Activated CD4-positive, alpha-beta T cell treated with anti-CD3 and anti-CD28 coated beads for 4 hours (primary cell): ENCODE measurements at places on chromosomes 5 and 9.

- no peak for DNase-seq
Measured at GRCh38 chr5:57346328-57346727, 136.3 kb downstream of the ACTBL2 start.

GRCh38 chr9:95201206-95201605 lies 116.3 kb downstream of the FANCC start:
- DNase-seq, result no peak

- DNase-seq, result no peak
Measured at GRCh38 chr9:72674961-72675360, 153.6 kb downstream of the TMC1 start.

DNA sequence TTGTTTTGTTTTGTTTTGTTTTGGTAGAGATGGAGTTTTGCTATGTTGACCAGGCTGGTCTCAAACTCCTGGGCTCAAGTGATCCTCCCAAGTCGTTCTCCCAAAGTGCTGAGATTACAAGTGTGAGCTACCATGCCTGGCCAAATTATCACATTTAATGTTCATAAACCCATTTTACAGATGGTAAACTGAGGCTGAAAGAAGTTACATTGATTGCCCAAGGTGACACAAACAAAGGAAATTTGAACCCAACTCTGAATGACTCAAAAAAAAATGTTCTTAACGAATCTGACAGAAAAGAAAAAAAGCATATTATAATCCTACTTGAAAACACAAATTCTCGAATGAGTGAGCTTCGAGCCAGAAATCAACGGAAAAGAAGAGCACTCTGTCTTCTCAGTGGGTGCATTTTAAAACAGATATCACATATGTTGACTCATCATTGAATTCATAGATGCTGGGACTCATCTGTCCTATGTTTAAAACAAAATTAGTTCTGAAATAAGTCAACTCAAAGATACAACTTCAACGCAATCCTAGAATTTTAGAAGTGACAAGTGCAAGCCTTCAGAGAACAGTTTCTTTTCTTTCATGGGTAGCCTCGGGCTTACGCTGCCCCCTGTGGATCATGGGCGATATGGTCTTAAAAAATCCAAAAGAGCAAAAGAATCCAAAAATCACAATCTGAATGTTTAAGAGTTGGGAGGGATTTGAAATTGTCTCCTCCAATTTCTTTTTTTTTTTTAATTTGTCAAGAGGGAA lies 28.4 kb downstream of the TIMD4 start:
- DNase-seq, result peak; percentile 43

- DNase-seq, result no peak
Measured at GRCh38 chr5:121698690-121699089, 153.0 kb upstream of the FTMT start.

DNA sequence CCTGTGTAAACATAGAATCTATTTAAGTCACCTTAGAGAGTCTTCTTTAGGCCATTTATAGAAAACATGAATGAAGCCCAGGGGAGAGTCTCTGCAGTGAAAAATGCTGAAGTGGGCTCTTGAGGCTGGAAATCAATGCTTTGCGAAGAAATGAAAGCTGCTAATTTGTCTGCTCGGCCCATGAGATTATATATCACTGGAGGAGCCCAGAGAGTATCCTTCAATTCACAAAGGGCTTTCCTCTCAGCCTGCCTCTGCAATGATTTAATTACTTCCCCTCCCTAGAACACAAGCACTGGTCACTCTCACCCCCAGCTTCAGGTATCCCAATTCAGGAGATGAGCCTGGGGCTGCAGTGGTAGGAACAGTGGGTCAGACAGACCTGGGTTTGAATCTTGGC lies 8.2 kb upstream of the DRD1 start:
- DNase-seq, result no peak

DNA sequence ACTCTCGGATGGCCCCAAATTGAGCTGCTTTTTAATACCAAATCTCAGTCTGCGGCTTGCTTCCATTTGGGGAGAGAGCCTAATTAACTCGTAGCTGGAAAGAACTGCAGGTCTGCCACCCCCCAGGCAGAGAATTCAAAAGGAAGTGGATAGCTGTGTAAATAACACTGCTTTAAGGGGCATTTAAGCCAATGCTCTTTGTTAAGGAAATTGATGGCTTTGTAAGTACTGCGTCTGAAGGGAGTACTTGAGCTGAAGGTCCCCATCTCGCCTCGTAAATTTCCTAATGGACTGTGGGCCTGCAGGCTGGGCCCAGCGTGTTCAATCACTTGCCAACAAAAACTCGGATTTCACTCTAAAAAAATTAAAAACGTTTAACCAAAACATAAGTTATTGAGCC lies 132.7 kb downstream of the PAPPA start:
- no peak for DNase-seq

DNA sequence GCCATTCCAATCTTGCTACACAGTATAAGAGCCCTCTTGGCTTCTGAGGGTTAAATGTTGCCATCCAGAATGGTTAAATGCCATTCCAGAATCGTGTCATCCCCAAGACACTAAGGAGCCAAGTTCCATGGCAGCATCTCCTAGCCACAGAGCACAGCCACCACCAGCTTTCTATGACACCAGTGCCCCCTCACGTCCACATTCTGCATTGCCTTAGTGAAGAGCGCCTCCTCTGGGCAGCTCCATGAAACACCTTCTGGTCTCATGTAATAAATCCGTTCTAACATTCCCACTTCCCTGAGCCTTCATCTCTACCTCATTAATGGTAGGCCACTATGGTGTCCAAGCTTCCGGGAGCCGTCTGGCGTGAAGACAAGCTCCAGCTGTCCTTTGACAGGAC lies 12.4 kb downstream of the CBY3 start:
- peak; percentile 15 for DNase-seq

DNA sequence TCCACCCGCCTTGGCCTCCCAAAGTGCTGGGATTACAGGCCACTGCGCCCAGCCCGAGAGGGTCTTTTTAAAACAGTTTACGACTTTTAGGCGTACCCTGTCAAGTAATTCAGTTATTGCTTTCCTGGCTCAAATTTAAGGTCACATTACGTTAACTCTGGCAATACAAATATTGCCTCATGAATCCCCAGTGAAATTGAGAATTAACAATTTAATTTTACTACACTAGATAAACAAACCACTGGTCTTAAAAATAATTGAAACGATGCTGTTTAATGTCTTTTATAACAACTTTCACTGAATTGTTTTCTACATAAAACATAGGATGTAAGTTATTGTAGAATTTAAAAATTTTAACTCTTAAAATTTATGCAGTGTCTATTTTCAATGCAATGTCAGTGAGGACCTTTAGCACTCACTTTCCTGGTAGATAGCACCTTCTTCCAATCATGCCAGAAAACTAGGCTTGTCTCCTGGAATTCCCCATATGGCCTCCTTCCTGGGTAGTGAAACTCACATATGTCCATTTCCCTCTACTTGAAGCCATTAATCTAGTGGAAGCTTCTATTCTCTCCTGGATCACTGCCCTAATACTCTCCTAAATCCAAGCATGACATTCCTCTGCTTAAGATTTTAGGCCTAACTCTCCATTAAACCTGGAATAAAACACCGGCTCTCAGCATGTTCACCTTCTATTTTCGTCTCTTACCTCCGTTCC lies 13.5 kb downstream of the BASP1 start:
- DNase-seq, result no peak

DNA sequence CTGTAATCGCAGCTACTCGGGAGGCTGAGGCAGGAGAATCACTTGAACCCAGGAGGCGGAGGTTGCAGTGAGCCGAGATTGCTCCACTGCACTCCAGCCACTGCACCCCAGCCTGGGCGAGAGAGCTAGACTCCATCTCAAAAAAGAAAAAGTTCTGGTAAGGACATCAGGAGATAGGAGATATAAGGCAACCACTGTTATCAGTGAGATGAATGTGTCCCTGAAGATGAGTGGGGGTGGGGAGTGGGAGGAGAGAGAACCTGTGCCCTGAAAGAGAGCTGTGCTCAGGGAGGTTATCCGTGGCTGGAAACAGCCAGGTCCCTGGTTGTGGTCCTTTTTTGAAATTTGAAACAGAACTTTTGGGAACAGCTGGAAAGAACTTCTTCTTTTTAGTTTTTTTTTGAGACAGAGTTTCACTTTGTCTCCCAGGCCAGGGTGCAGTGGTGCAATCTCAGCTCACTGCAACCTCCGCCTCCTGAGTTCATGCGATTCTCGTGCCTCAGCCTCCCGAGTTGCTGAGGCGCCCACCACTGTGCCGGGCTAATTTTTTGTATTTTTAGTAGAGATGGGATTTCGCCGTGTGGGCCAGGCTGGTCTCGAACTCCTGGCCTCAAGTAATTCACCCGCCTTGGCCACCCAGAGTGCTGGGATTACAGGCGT lies 2.6 kb downstream of the PTPA start:
- DNase-seq, result no peak

- DNase-seq, result no peak
Measured at GRCh38 chr5:71533615-71534014, 53.5 kb upstream of the MCCC2 start.

GRCh38 chr5:31832966-31833365 lies 194.0 kb downstream of the PDZD2 start:
- no peak for DNase-seq

GRCh38 chr9:104993291-104993963 lies 65.5 kb upstream of the ABCA1 start:
- DNase-seq, result no peak

DNA sequence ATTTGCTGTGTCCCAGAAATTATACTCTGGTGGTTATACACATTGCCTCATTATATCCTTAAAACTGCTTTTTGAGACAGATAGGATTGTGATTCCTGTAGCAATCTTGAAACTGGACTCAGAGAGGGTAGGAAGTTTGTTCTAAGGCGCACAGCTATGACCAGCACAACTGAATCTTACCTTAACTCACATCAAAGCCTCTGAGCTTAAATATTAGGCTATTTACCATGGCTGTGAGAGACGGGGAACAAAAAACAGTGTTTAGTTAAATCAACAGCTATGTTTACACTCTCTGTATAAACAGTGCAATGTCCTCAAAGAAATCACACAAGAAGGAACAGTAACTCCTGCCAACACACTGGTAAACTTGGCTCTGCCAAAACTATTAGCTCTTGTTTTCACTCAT lies 50.9 kb upstream of the TUT7 start:
- DNase-seq, result no peak

GRCh38 chr9:104075801-104076753 lies 18.0 kb upstream of the SMC2 start:
- DNase-seq, result no peak

- DNase-seq, result no peak
Measured at GRCh38 chr5:104353371-104353770, 790.8 kb upstream of the NUDT12 start.

GRCh38 chr5:60463179-60463868 lies 236.6 kb downstream of the DEPDC1B start:
- no peak for DNase-seq

DNA sequence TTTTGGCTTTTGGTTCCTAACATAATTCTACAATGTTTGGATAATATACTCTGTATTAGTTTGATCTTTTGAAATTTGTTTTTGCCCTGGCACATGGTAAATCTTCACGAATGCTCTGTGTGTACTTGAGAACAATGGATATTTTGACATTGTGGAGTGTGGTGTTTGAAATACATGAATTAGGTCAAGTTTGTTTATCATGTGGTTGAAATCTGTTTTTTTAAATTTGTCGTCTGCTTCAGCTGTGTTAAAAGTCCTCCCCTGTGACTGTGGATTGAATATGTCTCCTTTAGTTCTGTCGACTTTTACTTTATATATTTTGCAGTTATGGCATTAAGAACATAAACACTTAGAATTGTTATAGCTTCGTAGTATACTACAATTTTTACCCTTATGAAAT lies 60.3 kb downstream of the DUSP1 start:
- DNase-seq, result no peak

GRCh38 chr5:117779171-117779570 lies 1204.5 kb upstream of the SEMA6A start:
- no peak for DNase-seq

GRCh38 chr9:108751369-108751768 lies 104.4 kb downstream of the ACTL7B start:
- no peak for DNase-seq

DNA sequence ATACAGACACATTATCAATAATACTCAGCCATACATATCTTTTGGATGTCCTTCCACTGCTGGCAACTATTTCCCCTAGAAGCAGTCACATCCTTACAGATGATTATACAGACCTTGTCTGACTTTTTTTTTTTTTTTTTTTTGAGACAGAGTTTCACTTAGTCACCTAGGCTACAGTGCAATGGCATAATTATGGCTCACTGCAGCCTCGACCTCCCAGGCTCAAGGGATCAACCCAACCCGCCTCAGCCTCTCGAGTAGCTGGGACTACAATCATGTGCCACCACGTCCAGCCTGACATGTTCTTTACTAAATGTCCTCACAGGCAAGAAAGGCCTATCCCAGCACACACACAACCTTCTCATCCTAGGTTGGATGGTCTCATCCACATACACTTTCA lies 24.0 kb downstream of the NR6A1 start:
- no peak for DNase-seq

DNA sequence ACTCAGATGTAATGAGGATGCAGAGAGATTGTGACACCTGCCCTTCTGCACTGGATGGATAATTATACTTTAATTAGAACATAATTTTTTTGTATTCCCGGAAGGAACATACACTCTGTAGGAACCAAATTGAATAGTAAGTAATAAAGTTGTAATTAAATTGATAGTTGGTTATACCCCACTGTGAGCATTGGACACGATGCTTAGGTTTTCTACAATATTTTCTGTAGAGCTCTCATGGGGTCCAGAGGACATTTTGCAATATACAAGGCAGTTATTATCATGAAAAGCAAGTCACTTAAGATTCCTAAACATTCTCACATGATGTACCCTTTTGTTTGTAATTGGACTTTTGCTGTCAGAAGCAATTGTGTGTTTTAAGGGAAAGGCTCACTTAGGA lies 63.4 kb downstream of the DIRAS2 start:
- DNase-seq, result no peak

DNA sequence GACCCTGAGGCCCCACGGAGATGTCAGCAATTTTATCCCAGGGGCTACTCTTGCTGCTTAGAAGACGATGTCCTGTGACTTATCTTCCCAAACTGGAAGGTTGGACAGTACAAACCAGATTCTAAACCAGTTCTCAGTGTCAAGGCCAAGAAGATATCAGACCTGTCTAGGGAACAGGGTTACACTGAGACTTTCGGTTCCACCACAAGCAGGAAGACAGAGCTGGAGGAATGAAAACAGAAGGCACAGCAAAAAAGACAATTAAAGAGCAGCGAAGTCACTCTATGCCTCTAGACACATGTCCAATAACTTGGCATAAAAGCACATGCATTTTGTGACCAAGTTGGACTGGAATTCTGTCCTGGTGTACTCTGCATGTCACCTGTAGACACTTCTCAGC lies 73.4 kb upstream of the TMEM252 start:
- no peak for DNase-seq

- DNase-seq, result peak; percentile 34
Measured at GRCh38 chr5:146565764-146566367, 49.9 kb upstream of the GPR151 start.

DNA sequence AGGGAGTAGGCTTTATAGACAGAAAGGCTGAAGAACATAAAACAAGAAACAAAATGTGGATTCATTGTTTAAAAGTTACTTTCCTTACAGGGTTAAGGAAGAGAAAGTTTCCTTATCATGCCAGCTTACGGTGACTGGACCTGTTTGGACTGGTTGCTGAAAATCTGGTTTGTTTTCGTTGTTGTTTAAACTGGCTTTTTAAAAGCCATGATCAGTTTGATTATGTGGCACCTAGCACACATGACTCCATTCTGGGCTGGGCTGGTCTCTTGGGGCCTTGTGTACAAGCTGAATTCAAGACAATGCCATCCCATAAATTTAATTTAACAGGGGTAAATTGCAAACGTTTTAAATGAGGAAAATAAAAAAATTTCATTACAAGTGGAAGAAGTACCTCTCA lies 18.4 kb upstream of the ZNF474 start:
- no peak for DNase-seq
